Activated CD4-positive, alpha-beta memory T cell treated with anti-CD3 and anti-CD28 coated beads, Interleukin-2, amount 10 ng/mL, durations not matched to agents 7 days and 5 days (primary cell): ENCODE measurements at places on chromosomes 1 and 21.

GRCh38 chr1:81126989-81127581 is 673.6 kb upstream of the ADGRL2 start:
- no peaks in the 10 kb centered on the region for H3K4me1 ChIP-seq
- H3K36me3 ChIP-seq: no peaks in the 10 kb centered on the region
- no peaks in the 10 kb centered on the region for H3K27me3 ChIP-seq
- H3K27ac ChIP-seq: no peak overlapping the region
- no peak overlapping the region for H3K4me3 ChIP-seq

- no peak for DNase-seq
- H3K27me3 ChIP-seq: no peaks in the 10 kb centered on the region
- peaks cover 12% of the 10 kb centered on the region for H3K36me3 ChIP-seq
Observed at GRCh38 chr21:44419679-44420078, 35.6 kb upstream of the LRRC3 start.

- no peaks in the 10 kb centered on the region for H3K4me1 ChIP-seq
- H3K4me3 ChIP-seq: no peak overlapping the region
- H3K27ac ChIP-seq: no peak overlapping the region
- no peaks in the 10 kb centered on the region for H3K36me3 ChIP-seq
Observed at GRCh38 chr1:90176530-90176929, 181.6 kb downstream of the ZNF326 start.

- no peaks in the 10 kb centered on the region for H3K27me3 ChIP-seq
- peaks cover 7% of the 10 kb centered on the region for H3K4me1 ChIP-seq
- DNase-seq: no peak
- H3K4me3 ChIP-seq: no peak overlapping the region
Observed at GRCh38 chr1:29156543-29157268, 25.0 kb downstream of the SRSF4 start.
